ENCODE measurements at places on chromosomes 13 and 19.
A peak's percentile ranks its signal among the peaks of the same experiment; 100 is the strongest.

DNA sequence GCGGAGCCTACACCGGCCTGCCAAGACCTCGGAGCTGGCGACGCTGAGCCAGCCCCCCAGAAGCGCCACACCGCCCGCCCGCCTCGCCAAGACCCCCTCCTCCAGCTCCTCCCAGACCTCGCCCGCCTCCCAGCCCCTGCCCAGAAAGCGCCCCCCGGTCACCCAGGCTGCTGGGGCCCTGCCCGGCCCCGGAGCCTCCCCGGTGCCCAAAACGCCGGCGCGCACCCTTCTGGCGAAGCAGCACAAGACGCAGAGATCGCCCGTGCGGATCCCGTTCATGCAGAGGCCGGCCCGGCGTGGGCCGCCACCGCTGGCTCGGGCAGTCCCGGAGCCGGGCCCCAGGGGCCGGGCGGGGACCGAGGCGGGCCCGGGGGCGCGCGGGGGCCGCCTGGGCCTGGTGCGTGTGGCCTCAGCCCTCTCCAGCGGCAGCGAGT is 10.2 kb downstream of the C19orf25 start:
- no peak for DNase-seq

- no peak for DNase-seq
Observed at GRCh38 chr13:48108106-48108505, 13.2 kb upstream of the MED4 start.

DNA sequence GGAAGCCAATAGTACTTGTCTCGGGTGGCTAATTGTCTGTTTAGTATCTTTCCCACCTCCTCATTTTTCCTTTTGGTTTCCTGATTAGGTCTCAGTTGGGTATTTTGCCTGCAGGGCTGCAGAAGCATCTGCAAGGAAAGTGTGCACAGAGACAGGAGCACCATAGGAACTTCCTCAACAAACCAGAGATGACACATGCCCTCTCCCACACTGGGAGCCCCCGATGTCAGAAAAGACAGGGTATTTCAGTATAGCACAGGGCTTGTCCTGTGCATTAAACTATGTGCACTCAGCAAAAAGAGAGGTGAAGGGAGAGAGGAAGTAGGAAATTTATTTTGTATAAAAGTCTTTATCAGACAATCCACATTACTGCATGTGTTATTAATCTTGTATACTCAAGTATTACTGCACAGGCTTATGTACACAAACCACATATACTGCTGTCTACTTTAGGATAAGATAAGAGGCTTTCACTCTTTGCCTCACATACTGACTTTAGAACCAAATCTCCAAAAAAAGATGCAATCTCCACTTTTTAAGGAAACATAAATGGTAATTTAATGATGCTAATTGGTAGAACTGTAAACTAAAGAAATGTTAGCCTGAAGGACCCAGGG is 501.0 kb downstream of the FOXO1 start:
- DNase-seq: no peak

DNA sequence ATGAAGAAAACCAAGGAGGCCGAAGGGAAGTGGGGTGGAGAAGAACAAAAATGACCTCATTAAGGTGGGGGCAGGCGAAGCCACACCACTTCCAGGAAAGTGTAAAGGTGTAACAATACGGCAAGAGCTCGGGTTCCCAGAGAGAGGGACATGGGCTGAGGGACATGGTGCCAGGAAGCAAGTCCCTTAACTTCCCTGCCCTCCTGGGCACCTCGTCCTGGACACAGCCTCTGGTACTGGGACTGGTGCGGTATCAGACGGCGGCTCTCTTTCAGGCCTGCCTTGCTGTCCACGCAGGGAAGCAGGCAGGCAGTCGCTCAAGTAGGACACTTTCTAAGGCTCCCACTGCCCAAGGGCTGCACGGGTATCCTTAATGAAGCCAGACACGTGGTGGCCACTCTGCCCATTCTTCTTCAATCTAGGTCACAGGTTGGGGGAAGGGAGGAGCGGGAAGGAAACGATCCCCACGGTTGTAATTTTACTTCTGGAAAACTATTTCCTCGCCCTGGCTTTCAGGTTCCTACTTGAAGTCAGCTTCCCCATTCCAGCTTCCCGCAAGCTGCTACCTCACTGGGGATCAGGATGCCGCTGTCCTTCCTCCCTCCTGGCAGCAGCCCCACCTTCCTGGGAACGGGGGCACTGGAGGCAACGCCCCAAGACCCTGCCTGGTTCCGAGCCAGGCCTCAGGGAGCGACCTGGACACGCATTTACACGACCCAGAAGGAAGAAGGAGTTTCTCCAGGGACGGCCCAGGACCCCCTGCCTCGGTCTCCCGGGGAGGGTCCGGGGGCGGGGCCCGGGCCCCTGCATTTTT is 1.2 kb downstream of the AP3D1 start:
- peak; percentile 41 for DNase-seq

- DNase-seq: no peak
Observed at GRCh38 chr13:23469951-23470421, 36.5 kb upstream of the SACS start.

DNA sequence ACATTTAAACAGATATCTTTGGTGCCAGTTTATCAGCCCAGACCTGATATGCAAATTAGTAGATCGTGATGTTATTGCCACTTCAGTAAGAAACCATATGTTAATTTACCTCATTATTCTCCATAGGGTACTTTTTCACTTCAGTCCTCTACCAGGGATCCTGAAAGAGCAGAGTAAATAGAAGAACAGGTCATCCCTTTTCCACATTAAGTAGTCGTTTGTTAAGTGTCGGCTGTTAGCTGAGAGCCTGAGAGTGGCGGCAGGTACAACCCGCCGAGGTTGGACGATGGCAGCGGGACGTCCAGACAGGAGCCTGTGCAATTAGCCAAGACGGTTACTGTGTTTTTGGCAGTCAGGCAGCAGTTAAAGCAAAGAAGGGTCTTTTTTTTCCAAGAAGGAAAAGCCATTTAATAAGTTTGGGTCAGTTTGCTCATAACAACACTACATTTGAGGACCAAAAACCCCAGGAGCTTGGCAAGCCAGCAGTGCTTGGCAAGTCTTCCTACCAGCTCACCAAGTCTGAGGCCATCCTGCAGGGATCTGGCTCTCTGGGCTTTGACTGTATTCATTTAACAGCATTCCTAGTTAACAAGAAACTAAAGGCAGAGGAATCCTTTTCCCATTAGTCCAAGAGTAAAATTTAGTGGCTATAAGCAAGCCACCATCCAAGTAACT is 231.8 kb downstream of the SHISA2 start:
- DNase-seq: no peak

GRCh38 chr13:100403675-100404074 is 184.9 kb downstream of the GGACT start:
- DNase-seq: no peak

DNA sequence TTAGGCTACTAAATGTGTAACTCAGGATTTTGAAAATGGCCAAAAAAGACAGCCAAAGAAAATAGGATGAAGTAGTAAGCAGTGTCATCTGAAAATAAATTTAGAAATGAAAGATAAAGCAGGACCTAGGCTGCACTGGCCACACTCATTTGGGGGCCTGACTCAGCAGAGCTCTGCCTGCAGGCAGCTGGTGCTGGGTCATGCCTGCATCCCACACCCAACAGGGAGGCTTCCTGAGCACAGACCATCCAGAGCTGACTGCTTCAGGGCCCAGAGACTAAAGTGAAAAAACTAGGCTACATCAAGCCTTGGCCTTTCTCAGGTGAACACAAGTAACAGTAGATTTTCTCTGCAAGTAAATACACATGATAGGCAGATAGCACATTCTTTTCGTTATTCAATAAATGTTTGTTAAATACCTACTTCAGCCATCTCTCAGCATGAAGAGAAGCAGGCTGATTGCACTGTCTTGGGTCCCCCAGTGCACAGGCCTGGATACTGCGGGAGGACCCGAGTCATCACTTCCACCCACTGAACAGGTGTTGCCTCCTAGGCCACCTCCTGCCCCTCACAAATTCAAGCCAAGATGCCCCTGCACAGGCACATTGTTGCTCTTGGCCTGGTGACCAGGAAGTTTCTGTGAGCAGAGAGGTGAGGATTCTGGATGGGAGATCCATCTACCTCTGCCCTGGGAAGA is 284.0 kb downstream of the OXGR1 start:
- no peak for DNase-seq

DNA sequence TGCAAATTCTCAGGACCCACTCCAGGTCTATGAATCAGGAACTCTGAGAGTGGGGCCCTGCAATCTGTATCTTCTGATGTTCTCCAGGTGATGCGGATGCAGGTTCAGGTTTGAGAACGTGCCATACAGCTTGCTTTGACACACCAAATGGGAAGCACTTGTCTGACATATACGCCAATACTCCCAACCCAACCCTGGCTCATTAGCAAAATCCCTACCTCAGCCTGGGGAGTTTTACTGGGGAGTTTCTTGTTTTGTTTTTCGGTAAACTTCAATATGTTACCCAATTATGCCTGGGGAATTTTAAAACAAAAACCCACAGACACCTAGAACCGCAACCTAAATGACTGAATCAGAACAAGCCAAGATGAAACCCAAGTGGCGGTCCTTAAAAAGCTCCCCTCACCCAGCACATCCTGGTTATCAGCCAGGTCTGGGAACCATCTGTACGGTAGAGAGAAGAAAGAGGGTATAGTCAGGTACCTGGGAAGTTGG is 41.2 kb downstream of the ABCC4 start:
- DNase-seq: no peak

- DNase-seq: peak; percentile 47
Observed at GRCh38 chr13:84896128-84896527, 903.1 kb downstream of the SLITRK6 start.

GRCh38 chr19:11375143-11375948 is 880 bp downstream of the SWSAP1 start:
- DNase-seq: no peak

- DNase-seq: no peak
Observed at GRCh38 chr19:14114854-14115253, 2.7 kb downstream of the PRKACA start.

DNA sequence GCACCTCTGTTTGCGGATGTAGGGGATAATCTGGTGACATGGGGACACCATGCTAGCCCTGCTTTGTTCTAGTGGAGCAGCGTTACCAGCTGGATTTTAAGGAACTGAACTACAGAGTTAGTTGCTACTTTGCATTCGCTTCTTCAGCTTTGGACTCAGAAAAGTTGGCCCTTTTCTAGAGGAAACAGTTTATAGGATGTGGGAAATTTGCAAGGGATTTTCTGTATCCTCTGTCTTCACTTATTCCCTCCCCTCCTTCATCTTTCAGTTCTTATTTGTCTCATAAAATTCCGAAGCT is 2.1 kb downstream of the GATAD2A start:
- no peak for DNase-seq

GRCh38 chr13:113049981-113050380 is 55.6 kb upstream of the F7 start:
- DNase-seq: peak; percentile 44

DNA sequence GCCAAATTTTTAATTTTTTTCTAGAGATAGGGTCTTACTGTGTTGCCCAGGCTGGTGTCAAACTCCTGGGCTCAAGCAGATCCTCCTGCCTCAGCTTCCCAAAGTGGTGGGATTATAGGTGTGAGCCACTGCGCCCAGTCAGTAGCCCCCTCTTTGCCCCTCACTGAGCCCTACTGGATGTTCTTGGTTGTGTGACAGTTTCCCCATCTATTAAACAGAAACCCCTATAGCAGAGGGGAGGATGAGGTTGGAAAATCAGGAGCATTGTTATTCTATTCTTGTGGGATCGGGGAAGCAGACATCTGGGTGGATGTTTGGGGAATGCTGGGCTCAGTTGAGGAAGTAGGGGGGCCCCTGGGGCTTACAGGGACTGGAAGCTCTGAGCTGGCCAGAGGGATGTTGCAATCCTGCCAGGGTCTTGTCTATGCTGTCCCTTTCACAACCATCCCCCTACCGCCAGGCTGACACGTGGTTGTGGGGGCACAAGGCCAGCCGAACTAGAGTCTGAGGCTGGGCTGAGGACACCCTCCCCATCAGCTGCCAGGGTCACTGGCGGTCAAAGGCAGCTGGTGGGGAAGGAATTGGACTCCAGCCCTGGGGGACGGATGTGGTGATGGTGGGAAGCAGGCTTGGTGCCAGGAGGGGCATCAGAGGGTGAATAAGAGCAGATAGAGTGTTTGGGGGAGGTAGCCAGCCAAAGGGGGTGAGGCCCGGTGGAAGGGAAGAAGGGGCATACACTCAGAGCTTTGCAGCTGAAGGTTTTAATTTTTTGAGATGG is 10.9 kb downstream of the APOC1 start:
- peak; percentile 65 for DNase-seq

- DNase-seq: no peak
Observed at GRCh38 chr13:25300861-25301346, 521 bp upstream of the NUP58 start.

GRCh38 chr19:51055866-51056265 is 9.0 kb downstream of the KLK13 start:
- no peak for DNase-seq

DNA sequence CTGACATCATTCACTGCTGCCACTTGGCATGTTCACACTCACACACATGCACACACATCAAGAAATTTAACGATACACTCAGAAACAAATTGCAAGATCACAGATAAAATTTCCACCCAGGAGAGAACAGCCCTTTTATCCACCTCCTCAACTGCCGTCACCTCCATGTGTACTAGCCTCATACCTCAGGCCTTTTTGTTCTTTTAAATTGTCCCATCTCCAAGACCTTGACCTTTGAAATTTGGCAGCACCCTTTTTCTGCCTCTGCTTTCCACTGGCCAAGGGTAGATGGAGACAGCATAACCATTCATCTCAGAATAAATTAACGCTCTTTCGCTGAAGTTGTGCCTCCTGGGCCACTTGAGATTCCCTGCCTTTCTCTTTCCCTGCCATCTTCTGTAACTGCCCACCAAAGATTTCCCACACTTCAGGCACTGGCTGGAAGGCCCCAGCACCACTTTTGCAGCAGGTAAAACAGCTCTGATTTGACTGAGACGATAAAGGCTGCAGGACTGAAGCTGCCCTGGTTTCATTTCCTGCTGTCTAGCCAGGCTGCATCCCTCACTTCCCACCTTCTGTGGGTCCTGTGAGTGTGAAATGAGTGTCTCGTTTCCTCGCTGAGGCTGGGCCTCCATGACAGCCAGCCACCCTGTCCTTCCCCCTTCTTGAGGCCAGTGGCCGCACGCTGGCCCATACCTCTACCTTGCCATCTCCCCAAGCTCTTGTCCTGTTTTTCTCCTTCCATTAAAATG is 39.3 kb downstream of the MBNL2 start:
- DNase-seq: no peak

- DNase-seq: peak; percentile 53
Observed at GRCh38 chr19:50720921-50721381, 1.3 kb upstream of the SHANK1 start.

DNA sequence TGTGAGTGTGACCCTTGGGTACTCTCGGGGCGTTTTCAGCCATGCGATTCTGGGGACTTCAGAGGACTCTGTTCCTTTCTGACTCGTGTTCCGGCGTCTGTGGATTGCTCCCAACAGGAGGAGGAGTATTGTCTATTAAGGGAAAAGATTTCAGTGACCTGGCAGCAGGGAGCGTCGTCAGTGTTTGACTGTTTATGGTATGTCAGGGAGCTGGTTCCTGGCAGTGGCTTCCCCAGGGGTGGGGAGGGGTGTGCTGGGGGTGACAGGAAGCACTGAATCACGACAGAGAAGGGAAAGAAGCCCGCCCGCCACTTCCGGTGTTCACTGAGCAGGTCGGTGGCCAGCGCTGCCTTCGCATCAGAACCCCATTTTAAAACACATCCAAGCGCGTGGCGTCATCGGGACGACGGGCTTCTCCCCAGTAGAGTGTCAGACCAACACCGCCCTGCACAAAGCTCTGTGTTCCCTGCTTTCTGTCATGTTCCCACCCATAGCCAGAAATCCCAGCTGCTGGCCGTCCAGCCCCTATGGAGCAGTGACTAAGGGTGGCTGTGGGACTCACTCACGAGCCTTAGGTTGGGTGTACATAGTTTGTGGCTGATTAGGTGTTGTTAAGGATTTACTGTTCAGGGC is 33.8 kb downstream of the COL4A2 start:
- no peak for DNase-seq

- DNase-seq: no peak
Observed at GRCh38 chr13:87798536-87798935, 127.4 kb downstream of the SLITRK5 start.
